ENCODE measurements at places on chromosomes 3 and 15.

DNA sequence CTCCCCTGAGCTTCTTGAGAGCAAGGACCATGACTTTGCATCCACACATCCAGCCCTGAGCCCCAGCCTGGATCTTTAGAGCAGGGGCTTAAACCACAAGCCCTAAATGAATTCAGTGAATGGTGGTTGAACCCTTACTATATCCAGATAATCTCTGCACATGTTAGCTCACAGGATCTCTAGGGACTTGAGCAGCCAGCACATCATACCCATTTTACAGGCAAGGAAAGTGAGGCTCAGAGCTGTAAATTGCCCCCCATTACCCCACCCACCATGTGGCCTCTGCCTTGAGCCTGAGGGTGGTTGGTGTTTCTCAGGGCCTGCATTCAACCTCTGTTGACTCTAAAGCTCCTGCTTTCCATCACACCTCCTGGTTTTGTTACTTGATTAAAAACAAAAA lies 27.6 kb downstream of the EAF1 start:
- no peak for DNase-seq

DNA sequence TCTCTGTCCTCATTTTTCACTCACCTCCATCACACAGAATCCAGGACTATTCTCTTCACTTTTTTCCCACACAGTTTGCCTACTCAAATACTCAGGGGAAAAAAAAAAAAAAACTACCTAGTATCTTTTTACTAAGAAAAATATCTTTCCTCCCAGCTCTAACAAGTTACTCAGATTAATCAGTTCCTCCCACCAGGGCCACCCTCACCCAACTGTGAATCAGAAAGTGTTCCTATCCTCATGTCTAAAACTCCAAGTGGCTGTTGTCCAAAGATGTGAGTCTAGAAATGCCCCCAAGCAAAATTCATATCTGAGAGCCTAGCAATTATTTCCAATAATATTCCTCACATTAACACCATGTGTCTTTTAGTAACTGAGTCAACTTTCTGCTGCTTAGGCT lies 268.0 kb downstream of the ERC2 start:
- DNase-seq, result no peak

DNA sequence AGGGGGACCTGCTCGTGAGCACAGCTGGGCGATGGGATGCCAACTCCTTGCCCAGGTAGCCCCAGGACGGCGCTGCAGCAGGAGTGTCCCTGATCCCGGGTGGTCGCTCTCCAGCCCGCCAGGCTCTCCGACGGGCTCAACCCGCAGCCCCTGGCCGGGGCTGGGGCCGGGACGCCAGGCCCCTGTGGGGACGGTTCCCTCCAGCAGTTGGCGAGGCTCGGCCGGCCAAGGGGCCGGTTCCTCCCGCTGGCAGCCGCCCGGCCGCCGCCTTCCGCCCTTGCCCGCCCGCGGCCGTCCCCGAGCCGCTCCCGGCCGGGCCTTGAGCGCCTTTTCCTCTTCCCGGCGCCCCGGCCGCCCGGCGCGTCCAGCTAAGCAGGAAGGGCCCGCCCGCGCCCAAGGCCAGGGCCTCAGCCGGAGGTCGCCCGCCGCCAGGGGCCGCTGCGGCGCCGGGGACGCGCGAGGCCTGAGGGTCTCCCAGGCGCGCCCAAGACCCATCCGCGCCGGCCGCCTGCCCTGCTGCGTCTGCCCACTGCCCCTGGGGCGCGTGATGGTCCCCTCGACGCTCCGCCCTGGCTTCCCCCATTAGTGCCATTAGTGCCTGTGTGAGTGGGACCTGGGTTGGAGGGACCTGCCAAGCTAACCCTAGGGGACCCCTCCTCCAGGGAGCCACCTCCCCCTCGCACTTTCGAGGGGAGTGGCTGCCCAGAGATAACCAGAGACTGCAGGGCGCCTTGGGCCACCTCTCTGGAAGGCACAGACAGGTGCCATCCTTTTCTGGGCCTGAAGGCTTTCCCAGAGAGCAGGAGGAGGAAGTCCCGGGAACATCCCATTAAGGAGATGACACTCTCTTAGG lies 106.4 kb downstream of the FBLN2 start:
- DNase-seq, result no peak

- DNase-seq, result no peak
Measured at GRCh38 chr15:59668556-59668955, 11.2 kb upstream of the GTF2A2 start.

DNA sequence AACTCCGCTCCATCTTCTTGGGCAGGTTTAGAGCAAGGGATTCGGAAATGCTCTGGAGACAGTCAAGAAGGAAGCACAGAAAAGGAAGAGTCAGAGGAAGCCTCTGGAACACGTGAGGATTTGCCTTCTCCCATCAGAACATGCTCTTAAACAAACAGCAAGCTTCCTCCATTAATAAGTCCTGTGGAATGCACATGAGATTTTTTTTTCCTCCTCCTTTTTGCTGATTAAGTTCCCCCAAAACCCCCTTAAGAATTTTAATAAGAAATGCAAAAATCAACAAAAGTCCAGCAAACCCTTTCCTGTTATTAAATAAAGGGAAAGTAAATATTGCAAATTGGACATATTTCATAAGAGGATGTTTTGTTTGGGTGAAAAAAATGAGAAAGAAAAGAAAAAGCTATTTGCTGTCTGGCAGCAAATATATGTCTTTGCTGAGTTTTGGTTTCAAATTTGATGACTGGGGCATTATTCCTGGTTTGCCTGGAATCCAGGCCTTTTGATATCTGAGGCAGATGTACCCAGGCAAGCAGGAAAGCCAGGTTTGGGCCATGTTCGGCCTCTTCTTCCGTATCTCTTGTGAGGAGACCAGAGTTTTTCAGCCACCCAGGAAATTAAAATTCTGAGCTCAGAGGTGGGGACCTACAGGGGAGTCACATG lies 7.9 kb upstream of the TSEN2 start:
- no peak for DNase-seq

GRCh38 chr3:66035763-66036477 lies 2.8 kb downstream of the MAGI1 start:
- no peak for DNase-seq

GRCh38 chr3:171863920-171864319 lies 20.8 kb downstream of the TMEM212 start:
- no peak for DNase-seq

DNA sequence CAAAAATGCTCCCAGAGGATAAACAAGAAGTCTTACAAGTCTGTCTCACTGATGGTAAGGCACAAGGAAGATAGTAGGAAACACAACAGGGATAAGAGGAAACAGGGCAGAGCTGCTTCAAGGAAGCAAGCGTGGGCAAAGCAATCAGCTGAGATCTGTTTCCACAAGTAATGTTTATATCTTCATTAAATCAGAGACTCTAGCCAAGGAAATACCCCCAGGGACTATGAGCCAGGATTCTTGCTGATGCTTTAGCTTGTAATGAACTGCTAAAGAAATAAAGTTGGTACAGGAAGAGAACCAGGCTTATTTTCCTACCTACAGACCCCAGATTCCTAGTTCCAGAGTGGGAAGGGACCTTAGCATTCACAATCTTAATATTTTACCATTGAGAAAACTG lies 112.7 kb upstream of the C3orf80 start:
- DNase-seq, result no peak

- DNase-seq, result no peak
Measured at GRCh38 chr15:92178911-92179310, 214.8 kb upstream of the ST8SIA2 start.

DNA sequence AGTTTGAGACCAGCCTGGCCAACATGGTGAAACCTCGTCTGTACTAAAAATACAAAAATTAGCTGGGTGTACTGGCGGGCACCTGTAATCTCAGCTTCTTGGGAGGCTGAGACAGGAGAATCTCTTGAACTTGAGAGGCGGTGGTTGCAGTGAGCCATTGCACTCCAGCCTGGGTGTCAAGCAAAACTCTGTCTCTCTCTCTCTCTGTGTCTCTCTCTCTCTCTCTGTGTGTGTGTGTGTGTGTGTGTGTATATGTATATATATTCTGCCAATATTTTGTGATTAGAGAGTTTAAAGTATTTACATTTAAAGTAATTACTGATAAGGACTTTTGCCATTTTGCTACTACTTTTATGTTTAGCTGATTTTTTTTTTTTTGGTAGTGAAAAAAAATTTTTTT lies 15.7 kb downstream of the RBM6 start:
- no peak for DNase-seq

DNA sequence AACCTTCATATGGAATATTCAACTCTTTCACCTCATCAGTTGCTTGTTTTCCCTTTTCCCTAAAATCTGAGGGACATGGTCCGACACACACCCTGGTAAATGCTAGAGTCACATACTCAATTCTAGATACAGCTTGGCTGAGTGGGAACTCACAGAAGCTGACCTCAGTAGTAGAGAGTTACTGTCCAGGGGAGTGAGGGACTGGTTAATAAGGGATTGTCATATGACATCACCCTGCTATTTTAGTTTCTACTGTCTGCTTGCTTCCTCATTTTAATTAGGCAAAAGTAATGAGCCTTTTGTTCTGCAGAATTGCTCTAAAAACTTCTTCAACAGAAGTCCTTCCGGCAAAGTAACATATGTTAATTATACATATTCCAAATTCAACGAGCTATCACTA lies 244.5 kb downstream of the ZIC4 start:
- DNase-seq, result no peak

DNA sequence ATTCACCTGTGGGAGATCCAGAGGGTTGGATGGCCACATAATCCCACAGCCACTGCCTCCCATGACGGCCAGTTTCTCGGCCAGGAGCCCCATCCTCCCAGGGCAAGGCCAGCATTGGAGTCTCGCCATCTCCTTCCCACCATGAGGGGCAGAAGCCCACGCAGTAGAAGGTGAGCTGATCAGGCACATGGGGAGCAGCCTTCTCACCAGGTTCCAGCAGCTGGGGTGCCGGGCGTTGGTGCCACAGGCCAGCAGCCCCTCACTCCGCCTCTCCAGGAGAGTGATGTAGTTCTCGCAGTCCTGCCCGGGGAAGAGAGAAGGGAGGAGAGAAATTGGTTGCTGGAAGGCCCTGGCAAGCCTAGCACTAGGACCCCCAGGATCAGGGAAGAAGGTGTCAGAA lies 16.1 kb downstream of the SEMA7A start:
- DNase-seq, result no peak

GRCh38 chr3:47932421-47932820 lies 83.8 kb downstream of the MAP4 start:
- no peak for DNase-seq

DNA sequence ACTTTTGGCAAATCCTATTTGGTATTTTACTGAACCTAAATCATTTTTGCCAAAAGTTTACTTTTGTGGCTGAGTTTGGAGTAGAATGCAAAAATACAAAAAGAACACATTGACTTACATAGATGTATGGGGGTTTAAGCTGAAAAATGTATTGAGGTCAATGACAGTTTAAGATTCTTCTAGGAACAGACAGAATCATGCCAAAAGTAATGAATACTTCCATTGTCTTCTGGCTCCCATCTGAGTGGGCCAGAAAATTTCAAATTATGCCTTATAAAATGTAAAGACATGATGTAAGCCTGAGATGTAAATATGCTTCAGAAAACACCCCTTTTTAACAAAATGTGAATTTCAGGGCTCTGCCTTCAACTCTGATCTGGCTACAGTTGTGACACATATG lies 375.1 kb upstream of the DPH6 start:
- DNase-seq, result no peak

DNA sequence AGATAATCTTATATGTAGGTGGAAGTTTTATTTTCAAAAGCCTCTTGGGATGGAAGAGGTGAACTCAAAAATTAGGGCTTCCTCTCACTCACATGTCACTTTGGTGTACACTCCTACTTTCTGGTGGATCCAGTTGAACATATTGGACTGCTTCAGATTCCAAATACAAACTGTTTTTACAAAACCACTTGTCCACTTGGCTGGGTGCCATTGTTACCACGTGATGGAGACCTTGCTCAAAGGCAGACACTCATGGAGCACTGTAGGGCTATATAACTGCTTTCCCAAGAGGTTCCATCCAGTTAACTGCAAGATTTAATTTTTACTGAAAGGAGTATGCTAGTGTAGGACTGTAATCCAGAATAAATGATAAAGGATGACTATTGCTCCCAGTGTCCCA lies 307.0 kb downstream of the EPHA6 start:
- no peak for DNase-seq

- DNase-seq, result no peak
Measured at GRCh38 chr15:55681631-55682030, 61.3 kb downstream of the PRTG start.

GRCh38 chr15:81282911-81283310 lies 41.0 kb downstream of the STARD5 start:
- DNase-seq, result no peak

- DNase-seq, result no peak
Measured at GRCh38 chr3:106290304-106290997, 421.6 kb upstream of the CBLB start.

- no peak for DNase-seq
Measured at GRCh38 chr3:55127565-55127964, 199.7 kb upstream of the LRTM1 start.

DNA sequence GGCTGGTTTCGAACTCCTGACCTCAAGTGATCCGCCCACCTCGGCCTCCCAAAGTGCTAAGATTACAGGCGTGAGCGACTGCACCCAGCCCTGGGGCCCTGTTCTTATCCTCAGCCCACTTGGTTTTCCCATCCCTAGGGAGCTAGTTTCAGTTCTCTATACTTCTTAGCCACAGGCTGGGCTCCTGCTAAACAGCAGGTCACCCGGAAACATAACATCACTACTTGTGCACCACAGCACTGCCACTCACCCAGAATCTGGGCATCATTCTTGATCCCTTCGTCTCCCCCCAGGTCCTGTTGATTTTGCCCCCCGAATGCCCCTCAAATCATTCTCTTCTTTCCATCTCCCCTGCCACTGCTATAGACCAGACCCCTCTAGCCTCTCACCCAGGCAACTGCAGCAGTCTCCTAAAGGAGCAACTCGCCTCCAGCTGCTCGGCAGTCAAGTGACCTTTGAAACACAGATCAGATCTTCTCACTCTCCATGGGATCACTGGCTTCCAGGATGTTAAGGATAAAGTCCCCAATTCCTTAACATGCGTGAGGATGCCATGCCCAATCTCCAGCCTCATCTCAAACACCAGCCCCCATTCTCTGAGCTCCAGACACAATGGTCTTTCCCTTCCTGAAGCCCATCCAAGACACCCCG lies 5.6 kb upstream of the AP3S2 start:
- DNase-seq, result no peak

- no peak for DNase-seq
Measured at GRCh38 chr15:100671858-100672543, 69.6 kb downstream of the ASB7 start.

GRCh38 chr3:183217548-183218332 lies 35.3 kb upstream of the B3GNT5 start:
- no peak for DNase-seq

Measured in NCI-H748 treated with DMSO at 0.1 percent for 48 hours (cell line).